ENCODE measurements at places on chromosomes 13 and 19.

- DNase-seq, result no peak
These were observed 46.1 kb downstream of the OXGR1 start for GRCh38 chr13:96948127-96948526.

DNA sequence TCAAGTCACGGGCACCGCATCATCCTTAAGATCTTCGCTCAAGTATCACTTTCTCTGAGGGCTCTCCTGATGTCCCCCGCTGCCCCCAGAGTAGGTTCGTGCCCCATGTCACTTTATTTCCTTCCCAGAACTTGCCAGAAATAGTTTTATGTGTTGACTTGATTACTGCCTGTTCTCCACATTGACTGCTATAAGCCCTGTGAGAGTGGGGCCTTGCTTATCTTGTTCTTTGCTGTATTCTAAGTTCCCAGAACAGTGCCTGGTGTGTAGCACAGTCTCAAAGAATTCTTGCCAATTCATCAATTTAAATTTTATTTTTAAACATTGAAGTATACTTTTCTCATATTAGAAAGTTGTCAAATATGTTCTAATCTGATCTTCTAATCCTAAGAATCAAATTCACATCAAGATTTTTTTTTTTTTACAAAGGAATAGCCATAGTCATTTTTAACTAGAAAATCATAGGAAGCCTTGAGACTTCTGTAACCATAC is 32.1 kb upstream of the GPR183 start:
- DNase-seq, result no peak

DNA sequence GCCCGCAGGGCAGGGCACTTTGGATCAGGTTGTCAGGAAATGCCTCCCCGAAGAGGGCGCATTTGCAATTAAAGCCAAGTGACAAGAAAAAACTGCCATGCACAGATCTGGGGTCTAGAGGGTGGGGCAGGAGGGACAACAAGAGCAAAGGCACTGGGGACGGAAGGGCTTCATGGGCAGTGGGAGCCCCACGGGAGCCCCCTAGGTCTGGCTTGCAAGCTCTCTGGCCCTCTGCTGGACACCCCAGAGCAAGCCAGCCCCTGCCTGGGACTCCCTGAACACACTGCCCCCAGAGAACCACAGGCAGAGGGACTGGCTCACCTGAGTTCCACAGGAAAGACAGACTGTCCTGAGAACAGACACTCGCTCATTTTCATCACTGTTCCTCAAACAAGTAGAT is 30.2 kb upstream of the C19orf12 start:
- DNase-seq, result no peak

GRCh38 chr19:38389101-38389925 is 816 bp downstream of the SPRED3 start:
- DNase-seq, result peak; percentile 37

DNA sequence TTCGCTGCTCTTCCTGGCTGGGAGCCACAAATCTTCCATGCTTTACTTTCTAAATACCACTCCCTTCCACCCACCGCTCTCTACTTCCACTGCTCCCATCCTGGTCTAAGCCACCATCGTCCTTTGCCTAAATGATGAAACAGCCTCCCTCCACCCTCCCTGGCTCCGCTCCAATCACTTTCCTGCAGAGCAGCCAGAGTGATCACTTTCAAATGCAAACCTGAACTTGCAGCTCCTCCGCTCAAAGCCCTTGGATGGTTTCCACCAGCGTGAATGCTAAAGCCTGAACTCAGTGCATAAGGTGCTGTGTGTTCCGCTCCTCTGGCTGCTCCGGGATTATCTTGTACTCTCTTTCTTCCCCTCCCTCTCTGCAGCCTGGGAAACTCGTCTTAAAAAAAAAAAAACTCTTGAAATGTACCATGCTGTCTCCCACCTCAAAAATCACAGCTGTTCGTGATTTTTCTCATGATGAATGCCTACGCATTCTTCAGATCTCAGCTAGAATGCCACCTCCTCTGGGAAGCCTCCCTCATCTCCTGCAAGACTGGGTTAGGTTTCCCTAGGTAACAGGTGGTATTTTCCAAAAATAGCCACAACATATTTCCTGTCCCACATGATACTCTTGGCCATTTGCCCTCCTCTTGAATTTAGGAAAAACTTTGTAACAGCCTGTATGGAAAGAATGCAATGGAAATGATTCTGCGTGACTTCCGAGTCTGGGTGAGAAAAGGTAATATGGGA is 3.7 kb upstream of the SIN3B start:
- no peak for DNase-seq

DNA sequence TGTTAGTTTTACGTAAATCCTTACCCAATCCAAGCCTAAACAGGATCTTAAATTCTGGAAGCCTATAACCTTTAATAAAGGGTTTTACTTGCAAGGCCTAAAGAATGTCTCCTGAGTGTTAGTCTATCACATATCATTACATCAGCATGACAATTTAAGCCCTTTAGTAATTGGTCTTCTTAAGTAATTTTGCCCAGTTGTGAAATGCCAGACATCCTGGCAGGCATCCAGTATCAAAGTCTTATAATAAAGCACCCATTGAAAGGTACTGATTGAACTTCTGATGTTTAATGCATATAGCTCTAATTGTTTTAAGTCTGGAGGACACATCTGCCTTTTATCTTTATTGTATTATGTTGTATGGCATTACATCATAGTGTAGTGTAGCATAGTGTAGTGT is 1078.9 kb downstream of the SLITRK1 start:
- DNase-seq, result no peak

- DNase-seq, result no peak
These were observed 747.4 kb downstream of the UQCRFS1 start for GRCh38 chr19:28465371-28466086.

- DNase-seq, result no peak
These were observed 12.3 kb downstream of the ATP1A3 start for GRCh38 chr19:41981724-41982123.

DNA sequence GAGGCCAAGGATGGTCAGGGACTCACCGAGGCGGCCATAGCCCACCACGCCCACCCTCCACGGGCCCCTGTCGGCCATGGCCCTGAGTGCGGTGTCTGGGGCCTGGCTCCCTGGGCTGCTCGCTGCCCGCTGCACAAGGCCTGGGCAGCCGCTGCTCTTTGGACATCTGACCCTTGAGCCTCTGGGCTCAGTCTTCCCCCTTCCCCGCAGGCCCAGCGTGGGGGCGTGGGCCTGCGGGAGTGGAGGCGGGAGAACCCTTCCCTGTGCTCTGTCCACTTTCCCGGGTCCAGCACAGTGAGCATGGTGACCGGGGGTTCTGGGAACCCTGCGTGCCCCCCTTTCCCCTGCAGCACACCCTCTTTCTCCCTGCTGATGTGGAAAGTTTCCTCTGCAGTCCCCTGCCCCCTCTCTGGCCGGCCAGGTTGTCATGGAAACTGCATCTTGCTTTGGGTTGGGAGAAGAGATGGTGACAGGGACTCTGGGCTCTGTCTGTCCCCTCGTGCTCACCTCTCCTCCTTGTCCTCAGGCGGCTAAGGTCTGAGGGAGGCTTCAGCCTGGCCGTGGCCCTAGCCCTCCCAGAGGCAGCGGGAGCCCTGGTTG is at the start of gene ASPDH:
TSS of gene ASPDH (minus strand) at position 168 of the 600 bp plus-strand sequence. CDS start at position 78, 90 bp downstream.
- no peak for DNase-seq

- DNase-seq, result peak; percentile 21
These were observed 776.9 kb downstream of the GPC5 start for GRCh38 chr13:92175330-92175729.

GRCh38 chr19:5588441-5588840 is 20.7 kb upstream of the TINCR start:
- no peak for DNase-seq

- DNase-seq, result no peak
These were observed 27.6 kb downstream of the GPALPP1 start for GRCh38 chr13:45016792-45017425.

- no peak for DNase-seq
These were observed 58.7 kb upstream of the F7 start for GRCh38 chr13:113046883-113047244.

DNA sequence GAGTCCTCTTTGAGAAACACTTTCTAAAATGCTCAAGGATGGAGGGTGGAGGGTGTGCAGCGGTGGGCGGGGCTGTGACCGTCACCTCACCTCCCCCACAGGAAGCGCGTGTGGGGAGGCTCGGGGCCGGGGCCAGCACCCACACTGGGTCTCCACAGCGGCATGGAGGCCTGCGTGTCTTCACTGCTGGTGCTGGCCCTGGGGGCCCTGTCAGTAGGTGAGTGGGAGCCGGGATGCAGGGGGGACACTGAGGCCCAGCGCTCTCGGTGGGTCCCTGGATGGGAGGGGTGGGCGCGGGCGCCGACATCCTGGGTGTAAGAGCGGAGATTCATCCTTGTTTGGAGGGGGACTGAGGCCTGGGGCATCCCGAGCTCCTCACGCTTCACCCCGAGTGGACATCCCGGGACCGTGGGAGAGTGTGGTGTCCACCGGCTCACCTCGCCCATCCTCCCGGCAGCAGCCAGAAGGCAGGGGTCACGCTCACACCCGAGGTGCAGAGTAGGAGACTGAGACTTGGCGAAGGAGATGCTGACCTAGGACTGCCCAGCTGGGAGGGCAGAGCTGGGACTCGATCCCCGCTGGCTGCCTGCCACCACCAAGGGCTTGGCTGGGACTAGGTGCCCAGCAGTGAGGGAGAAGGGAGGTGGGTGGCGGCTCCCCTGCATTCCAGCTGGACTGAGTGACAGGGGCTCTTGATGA is at the start of gene GZMM:
TSS of gene GZMM (plus strand) at position 144 of the 699 bp plus-strand sequence. CDS start at position 163, 19 bp downstream.
- peak; percentile 47 for DNase-seq

GRCh38 chr19:14315433-14315832 is 65.8 kb upstream of the ADGRE5 start:
- peak; percentile 21 for DNase-seq

DNA sequence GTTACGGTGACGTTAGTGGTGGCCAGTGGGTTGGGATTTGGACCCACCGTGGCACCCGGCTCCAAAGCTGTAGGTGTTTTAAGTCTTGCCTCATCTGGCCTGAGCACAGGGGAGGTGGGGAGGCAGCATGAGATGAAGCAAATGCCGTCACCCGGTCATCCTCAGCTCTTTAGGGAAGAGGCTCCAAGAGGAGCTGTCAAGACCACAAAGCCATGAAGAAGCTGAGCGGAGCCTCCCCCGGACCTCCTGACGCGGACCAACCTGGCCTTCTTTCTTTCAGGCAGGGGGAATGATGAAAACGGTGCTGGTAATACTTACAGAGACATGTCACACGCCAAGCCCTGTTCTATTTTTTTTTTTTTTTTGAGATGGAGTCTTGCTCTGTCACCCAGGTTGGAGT is 7.4 kb downstream of the ACTMAP start:
- no peak for DNase-seq

DNA sequence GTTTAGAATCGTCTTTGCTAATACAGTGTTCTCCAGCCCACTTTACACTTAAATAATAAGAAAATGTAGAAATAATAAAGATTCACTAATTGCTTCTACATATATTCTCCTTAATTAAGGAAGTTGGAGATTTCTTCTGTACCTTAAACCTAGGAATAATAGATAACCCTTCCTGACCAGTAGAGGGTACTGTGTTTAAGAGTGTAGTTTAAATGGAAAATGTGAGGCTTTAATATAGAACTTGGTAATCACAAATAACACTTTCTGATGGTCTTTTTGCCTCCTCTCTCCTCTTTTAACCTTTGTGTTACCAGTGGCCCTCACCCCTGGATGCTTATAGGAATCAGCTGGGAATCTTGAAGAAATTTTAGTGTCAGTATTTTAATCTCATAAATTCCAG is 20.7 kb downstream of the POMP start:
- DNase-seq, result peak; percentile 27

DNA sequence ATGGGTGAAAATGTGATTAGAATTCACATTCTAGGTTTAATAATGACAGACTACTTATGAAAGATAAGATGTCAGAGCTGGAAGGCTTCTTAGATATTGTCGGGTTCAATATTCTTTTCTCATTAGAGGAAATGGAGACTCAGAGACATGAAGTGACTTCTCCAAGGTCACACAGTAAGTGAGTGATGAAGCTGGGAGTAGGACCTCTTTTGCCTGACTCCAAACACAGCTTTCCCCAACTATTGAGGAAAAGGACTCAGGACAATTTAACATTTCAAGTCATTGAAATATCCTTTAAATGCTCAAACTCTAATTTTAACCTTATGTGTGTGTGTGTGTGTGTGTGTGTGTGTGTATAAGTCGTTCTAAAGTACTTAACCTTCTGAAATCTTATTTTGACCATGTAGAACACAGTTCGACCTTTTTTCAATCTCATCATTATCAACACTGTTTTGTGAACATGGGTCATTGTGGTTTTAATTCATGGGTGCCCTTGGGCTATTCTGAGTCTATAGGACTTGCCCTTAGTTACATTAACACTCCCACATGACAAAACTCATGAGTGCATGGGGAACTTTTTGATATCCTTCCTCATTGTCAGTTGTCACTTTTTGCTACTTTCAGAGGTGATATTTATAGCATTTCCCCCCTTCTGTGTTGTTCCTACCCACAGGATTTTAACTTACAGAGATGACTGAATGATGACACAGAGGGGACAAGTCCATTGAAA is 53.0 kb downstream of the LRCH1 start:
- DNase-seq, result peak; percentile 43

GRCh38 chr13:65789815-65790214 is 1440.3 kb downstream of the PCDH9 start:
- DNase-seq, result no peak

DNA sequence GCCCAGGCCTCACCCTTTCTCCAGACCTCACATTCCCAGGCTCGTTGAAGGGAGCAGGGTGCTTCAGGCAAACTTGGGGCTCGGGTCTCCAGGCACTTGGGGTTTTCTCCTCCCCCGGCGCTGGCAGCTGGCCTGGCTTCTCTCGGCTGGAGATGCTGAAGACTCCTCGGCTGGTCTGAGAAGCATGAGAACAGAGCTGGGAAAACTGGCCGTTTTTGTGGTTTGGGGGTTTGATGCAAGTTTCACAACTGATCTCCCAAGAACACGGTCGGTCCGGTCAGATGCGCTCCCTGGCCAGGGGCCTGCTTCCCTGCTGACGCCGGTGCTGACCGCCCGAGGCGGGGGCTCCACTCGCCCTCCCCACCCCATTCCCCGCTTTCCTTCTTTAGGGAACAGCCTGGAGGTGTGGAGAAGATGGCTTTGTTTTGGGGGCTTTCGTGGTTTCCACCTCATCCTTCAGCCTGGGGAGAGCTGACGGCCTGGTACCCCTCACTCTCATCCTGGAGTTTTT is 35.3 kb downstream of the CEBPA start:
- DNase-seq, result no peak

- no peak for DNase-seq
These were observed 58.2 kb upstream of the USE1 start for GRCh38 chr19:17156947-17157302.

- no peak for DNase-seq
These were observed 174.1 kb downstream of the RGCC start for GRCh38 chr13:41631296-41631965.

GRCh38 chr19:39506944-39507714 is 7.8 kb upstream of the SELENOV start:
- DNase-seq, result peak; percentile 92

DNA sequence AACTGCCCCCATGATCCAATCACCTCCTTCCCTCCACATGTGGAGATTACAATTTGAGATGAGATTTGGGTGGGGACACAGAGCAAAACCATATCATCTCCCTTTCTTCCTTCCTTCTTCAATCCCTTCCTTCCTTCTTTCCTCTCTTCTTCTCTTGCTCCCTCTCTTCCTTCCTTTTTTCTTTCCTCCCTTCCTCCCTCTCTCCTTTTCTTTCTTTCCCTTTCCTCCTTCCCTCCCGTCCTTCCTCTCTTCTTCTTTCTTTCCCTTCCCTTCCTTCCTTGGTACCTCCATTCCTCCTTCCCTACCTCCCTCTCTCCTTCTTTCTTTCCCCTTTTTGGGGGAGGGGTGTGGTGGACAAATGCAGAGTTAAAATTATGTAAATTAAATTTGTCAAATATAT is 145.1 kb downstream of the TSHZ3 start:
- DNase-seq, result no peak

- no peak for DNase-seq
These were observed 124.3 kb upstream of the GJB6 start for GRCh38 chr13:20356444-20356843.

- DNase-seq, result peak; percentile 59
These were observed 697 bp downstream of the HSPH1 start for GRCh38 chr13:31160857-31161556.

Data from GM13976 (cell line).